ENCODE measurements at places on chromosomes 4 and X. TPM values are rescaled to one million over a fixed set of nuclear protein-coding genes. Genes with fewer than 3 reads are reported as not detected.

DNA sequence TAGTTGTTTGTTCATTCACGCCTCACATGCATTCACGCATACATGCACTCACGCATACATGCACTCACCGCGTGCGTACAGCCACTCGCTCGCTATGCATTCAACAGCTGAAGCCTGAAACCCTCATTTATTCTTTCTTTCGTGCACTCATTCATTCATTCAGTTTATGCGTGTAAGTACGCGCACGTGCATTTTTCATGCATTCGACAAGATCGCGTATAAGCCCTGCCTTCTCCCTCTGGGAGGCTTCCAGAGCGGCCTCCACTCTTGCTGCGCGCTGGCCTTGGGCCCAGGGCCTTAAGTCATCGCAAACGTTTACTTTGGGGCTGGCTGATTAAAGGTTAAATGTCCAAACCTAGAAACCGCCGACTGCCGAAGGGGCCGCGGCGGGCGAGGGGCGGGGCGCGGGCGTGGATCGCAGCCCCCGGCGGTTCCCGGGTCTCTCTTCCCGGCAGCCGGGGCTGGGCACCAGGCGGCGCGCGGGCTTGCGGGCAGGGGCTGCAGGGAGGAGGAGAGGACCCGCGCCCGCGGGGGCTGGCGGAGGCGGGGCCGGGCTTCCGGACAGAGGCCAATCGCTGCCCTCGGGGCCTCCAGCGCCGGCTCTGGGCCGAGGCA is at the start of gene GYG2:
Gene GYG2, plus strand, starts transcription at position 587 of the 615 bp plus-strand sequence. CDS start 1,259 bp downstream, outside the sequence.
- DNase-seq = no peak

ZXDA gene
- total RNA-seq = 5.6 TPM

GRCh38 chr4:4593596-4594284 is 51.9 kb upstream of the STX18 start:
- no peak for DNase-seq

DNA sequence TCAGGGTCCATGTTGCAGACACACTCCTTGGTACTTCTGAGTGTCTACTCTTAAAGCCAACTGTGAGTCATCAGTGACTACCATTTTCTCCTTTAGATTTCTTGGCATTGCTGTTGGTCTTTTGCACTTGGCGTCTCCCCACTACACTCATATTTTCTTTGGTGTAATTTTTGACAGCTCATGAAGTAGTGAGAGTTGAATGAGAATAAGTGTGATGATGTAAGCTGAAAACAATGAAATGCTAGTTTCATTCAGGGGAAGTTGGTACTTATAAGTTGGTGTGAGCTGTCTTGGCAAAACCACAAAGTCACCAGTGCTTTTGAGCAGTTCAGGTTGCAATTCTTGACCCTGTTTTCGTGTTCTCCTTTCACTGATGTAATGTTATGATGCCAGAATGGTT is 142.9 kb upstream of the ARX start:
- no peak for DNase-seq

- DNase-seq = no peak
These were observed 24.0 kb downstream of the USP46 start for GRCh38 chr4:52635130-52635529.

DNA sequence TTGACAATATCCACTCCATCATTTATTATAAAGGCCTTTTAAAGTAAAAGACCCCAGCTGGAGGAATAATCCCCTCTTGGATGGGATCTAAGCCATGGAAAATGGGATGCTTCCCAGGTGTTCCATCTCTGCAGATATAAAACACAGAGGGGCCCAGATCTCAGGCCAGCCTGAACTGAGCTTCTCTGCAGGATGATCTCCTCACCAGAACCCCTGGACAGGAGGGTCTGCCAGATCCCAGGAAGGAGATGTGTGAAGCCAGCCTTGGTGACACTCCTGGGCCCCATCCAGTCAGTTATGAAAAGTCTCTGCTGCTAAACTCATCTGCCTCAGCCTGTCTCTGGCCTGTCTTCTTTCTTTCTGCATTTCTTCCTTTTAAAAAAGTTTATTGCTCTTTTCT is 56.7 kb downstream of the HTRA3 start:
- DNase-seq = no peak

DNA sequence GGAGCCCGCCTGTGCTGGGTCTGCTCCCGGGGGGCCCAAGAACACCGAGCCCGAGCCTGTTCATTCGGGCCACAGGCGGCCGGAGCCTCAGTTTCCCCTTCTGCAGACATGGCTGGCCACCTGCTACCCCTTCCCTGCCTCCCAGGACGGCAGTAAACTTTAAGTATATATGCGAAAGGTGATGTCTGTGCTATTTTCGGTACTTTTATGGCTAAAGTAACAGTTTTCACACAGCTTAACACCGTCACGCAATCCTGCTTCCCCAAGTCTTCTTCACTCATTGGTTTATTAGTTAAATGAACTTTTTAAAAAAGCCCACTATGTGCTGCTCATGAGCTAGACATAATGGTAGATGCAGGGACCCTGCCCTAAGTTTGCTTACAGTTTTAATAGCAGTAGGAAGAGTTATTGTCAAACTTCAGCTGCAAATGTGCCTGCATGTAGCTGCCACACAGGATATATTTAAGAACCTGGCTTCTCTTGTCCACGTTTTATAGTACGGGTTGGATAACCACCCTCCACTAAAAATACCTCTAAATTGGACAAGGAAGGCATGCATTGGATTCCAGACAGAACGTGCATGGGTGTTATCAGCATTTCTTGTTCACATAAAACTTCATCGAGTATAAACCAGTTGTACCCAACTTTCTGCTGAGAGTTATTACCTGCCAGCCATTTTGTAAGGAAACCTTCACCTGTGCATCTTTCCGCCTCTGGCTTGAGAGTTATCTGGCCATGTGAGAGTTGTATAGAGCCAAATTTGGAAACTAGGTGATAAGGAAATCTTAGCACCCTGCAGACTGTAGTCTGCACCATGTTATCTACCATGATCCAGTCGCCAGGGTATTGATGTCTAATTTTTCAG is 741 bp downstream of the ANAPC4 start:
- DNase-seq = no peak

DNA sequence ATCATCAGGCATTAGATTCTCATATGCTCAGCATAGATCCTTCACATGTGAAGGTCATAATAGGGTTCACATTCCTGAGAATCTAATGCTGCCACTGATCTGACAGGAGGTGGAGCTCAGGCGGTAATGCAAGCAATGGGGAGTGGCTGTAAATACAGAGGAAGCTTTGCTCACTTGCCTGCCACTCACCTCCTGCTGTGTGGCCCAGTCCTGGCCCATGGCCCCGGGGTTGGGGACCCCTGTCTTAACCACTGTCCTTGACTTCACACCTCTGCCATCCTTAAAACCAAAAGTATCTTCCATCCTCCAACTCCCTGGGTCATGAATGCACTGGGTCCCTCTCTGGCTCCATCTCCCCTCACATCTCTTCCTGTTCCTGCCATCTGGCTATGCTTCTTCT is 129.1 kb downstream of the HMX1 start:
- DNase-seq = no peak

- DNase-seq = no peak
These were observed 66.6 kb upstream of the LIMCH1 start for GRCh38 chr4:41471126-41472071.

DNA sequence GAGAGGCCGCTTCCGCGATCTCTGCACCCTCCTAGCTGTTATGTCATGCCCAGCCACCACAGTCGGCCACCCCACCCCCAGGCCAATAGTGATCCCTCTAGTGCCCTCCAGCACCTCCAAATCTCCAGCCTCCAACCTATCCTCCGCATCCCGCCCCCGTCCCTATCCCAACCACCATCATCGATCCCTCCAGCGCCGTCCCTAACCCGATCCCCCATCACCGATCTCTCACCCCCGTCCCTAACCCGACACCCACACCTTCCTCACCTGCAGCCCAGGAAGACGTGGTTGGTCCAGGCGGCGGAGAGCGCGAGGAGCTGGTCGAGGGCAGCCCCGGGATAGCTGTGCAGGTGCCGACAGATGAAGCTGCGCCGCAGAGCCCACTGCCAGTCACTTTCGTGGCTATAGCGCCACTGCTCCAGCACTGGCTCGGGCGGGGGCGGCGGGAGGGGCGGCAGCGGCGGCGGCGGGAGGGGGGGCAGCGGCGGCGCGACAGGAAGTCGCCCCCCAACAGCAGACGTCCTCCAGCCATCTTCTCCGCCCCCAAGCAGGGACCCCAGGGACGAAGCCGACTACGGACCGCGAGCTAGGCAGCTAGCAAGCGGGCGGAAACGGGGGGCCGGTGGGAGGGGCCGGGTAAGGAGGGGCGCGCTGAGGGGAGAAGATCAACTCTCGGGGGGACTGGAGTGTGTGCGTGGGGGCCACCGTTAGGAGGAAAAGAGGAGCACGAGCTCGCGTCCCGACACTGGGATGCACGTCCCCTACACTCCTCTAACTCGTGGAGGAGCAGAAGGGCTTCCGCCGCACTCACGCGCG is 552 bp downstream of the NKRF start:
- DNase-seq = no peak

DNA sequence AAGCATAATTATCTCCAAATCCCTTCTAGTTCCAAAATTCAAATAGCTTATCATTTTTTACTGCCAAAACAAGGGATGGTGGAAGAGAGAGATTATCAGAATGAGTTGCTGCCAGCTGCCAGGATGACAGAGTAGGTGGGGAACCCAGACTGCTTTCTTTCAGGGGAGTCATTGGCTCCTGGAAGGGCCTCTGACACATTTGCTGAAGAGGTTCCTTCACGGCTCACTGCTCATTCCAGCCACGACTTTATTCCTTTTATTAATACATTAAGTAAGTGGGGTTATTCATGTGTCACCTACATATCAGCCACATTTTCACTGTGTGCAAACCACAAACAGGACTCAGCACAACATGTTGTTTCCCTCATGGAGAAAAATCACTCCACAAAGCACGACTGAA is 12.7 kb upstream of the SMIM43 start:
- DNase-seq = no peak

DNA sequence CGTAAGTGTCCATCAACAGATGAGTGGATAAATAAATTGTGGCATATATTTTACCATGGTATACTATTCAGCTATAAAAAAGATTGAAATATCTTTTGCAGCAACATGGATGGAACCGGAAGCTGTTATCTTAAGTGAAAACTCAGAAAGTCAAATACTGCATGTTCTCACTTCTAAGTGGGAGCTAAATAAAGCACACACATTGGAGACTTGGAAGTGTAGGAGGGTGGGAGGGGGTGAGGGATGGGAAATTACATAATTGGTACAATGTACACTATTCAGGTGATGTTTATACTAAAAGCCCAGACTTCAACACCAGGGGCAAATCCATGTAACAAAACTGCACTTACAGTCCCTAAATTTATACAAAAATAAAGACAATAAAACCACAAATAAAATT is 72.6 kb upstream of the SPRY1 start:
- DNase-seq = no peak

DNA sequence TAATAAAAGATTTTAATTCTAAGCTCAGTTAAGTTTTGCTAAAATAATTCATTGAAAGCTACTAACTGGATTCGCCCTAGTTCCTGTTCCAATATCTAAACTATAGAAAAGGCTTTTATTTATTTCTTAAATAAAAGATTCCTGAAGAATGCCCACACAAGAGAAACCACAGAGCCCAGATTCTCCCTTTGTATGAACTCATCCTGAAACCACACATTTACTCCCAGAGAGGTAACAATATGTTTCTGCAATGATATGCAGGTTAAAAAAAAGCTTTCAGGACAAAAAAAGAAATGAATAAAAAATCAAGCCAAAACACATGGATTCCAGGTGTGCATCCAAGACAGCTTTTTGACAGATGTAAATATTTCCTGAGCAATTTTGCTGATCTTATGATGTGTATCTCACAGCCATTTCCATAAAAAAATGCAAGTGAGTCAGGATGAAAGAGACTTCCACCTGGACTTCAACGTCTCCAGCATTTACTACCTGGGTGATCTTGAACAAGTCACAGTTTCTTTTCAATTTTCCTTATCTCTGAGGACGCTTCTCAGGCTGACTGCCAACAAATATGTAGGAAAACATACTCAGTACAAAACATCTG is 234.4 kb upstream of the FAT1 start:
- DNase-seq = no peak

GRCh38 chr4:76690011-76690905 is 207.7 kb downstream of the SOWAHB start:
- DNase-seq = no peak

SLC7A11 gene
- total RNA-seq = 1.5 TPM

HEPH gene
- total RNA-seq = 8.6 TPM

DNA sequence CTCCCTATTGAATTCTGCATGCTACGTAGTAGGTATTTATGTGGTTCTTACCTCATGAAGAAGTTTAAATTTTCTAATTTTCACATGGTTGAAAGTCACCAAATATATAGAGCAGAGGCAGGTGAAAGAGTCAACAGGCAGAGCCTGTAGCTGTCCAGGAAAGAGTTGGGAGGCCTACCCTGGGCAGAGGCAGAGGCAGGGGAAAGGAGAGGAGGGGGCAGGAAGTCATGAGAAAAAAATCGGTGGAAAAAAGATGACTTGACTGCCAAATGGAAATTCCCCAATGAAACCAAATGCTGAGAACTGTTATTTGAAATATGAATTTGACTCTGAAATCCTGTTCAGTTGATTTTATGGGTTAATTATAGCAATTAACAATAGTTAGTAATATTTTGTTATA is 23.1 kb upstream of the GPR34 start:
- no peak for DNase-seq

PSAPL1 gene
- not detected for total RNA-seq

CT45A9 gene
- total RNA-seq = not detected

DNA sequence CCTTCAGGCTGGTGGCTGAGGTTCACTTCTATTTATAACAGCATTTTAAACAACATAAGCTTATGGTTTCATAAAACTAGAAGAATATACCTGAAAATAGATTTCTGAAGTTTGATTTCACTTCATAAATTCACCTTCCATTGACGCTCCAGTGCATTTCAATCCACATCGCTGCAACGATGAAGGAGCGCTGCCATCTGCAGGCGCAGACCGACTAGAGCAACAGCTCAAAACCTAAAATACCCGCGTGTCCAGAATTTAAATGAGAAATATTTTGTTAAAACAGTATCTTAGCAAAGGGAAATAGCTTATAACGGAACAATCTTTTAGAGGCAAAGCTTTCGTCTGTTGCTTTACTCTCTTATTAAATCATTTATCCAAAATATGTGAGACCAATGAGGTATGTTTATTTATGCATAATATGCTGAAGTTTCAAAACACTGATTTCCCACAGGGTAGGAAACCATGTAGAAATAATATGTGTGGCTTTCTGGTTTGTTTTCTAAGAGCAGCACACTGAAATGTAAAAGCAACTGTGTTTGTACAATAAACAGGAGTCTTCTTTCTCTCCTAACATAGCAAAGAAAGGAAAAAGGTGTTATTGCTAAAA is 816.4 kb upstream of the FRG1 start:
- DNase-seq = no peak

DNA sequence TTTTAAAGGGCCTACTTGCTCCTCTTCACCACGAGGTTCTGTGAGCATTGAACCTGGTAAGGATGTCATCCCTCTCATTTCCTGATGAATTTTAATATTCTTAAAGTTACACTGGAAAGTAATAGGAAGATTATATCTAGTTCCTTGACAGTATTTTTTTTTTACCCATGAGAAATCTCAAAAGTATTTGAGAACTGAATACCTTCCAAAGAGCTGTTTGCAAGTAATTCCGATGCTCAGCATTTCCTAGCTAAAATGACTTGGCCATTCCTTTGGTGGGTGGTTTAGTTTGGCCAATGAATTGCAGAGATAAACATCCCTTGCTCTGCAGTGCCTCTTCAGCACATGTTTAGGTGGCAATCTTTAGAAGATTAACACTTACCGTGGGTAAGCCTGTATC is 110.2 kb upstream of the WDR1 start:
- DNase-seq = no peak

- no peak for DNase-seq
These were observed 7.4 kb upstream of the WDFY3 start for GRCh38 chr4:84973856-84974255.

- no peak for DNase-seq
These were observed 334.9 kb upstream of the GATB start for GRCh38 chr4:152095701-152096070.

- DNase-seq = no peak
These were observed 996.8 kb downstream of the PCDH19 start for GRCh38 chrX:99413317-99413716.
